ENCODE measurements at places on chromosomes 6 and 20. TPM values are rescaled to one million over a fixed set of nuclear protein-coding genes. Genes with fewer than 3 reads are reported as not detected.

DNA sequence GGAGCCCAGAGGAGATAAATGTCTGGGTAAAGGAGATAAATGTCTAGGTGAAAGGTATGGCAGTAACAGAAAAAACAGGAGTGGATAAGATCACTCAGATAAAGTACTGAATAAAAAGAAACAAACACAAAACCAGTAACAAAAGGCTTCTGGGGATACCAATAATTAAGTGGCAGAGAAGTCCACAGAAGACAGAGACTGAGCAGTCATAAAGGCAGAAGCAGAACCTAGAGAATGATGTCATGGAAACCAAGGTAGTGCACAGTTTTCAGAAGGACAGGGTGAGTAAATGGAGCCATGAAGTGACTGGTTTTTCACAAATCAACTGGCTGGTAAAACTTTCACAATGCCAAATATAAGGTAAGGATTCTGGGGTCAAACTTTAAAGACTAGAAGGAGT is 80.9 kb upstream of the PLN start:
- H3K27me3 ChIP-seq = no peaks in the 10 kb centered on the region
- peaks cover 52% of the 10 kb centered on the region for H3K36me3 ChIP-seq
- no peak for DNase-seq
- no peak overlapping the region for H3K27ac ChIP-seq
- H3K4me1 ChIP-seq = no peaks in the 10 kb centered on the region
- H3K4me3 ChIP-seq = no peak overlapping the region

DNA sequence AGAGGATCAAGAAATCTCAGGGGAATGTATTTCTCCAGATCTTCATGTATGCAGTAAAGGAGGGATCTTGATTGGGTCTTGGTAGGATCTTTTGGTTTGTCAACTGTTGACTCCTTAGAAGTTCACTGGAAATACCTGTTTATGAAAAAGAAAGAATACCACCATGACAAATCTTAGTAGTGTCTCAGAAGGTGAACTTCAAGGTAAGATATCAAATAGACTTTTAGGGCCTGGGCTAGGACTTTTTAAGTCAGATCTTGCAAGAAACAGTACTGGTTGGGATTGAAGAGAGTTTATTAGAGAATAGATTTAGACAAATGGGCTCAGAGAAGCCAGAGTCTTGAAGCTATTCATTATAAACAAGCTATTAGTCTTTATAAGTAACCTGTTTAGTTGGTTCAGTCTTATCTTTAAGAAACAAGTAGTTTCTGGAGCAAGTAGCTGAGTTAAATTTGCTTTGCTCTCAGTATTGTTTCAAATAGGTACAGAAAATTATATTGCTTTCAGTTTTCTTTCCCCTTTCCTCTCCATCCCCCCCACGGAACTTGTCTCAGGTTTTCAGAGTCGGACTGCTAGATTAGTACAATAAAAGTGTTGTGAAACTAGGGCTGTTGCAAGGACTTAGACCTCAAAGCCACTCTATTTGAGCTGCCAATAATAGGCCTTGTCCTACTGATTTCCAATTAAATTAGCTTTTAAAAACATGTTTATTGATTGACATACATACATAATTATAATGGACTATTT is 529.1 kb upstream of the CITED2 start:
- no peaks in the 10 kb centered on the region for H3K4me1 ChIP-seq
- H3K27me3 ChIP-seq = no peaks in the 10 kb centered on the region
- no peak overlapping the region for H3K4me3 ChIP-seq
- DNase-seq = peak; percentile 4
- H3K27ac ChIP-seq = peak overlapping the region; percentile 43

DNA sequence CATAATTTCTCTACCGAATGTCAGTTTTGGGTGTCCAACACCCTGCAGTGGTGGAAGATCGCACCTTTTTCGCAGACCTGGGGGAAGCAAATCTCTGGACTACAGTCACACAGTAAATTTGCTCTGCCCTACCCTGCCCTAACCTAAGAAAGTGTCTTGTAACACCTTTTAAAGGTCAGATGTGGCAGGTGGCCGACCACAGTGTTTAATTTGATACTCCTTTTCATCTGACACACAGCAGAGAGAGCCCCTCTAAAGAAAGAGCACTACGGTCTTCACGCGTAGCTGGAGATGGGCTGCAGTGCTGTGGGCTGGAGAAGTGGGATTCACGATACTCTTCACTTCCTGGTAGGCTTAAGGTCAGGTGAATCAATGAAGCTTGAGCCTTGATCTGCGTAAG is 109.9 kb downstream of the TMEM242 start:
- no peaks in the 10 kb centered on the region for H3K27me3 ChIP-seq
- DNase-seq = no peak
- no peaks in the 10 kb centered on the region for H3K4me1 ChIP-seq
- peaks cover 2% of the 10 kb centered on the region for H3K36me3 ChIP-seq
- H3K4me3 ChIP-seq = no peak overlapping the region

GRCh38 chr6:79734374-79734773 is 103.2 kb downstream of the SH3BGRL2 start:
- DNase-seq = no peak
- H3K36me3 ChIP-seq = no peaks in the 10 kb centered on the region
- no peaks in the 10 kb centered on the region for H3K4me1 ChIP-seq

- no peaks in the 10 kb centered on the region for H3K4me1 ChIP-seq
- H3K27ac ChIP-seq = no peak overlapping the region
- no peak overlapping the region for H3K4me3 ChIP-seq
- no peaks in the 10 kb centered on the region for H3K27me3 ChIP-seq
- H3K36me3 ChIP-seq = no peaks in the 10 kb centered on the region
These were observed 1.5 kb upstream of the OR2J1 start for GRCh38 chr6:29097803-29098202.

GRCh38 chr6:96923871-96924493 is 546 bp upstream of the KLHL32 start:
- no peaks in the 10 kb centered on the region for H3K36me3 ChIP-seq
- H3K27ac ChIP-seq = peak overlapping the region; percentile 98
- H3K4me1 ChIP-seq = peaks cover 14% of the 10 kb centered on the region
- no peak for DNase-seq
- H3K4me3 ChIP-seq = peak overlapping the region; percentile 65

DNA sequence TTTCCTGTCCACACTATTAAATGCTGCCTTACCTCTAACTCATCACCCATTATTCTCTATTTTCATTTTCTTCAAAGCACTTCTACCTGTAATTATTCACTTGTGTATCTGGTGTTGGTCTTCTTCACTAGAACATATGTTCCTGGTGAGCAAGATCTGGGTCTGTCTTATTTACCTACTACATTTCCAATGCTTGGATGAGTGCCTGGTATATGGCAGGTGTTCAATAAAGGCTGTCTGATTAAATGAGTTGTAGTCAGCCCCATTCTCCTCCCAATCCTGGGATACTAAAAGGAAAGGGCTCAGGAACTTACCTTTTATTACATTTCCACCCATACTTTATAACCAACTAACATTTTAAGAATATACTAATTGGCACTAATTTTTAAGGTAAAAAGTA is 61.0 kb downstream of the CEP162 start:
- H3K36me3 ChIP-seq = peaks cover 18% of the 10 kb centered on the region
- no peak overlapping the region for H3K4me3 ChIP-seq
- no peaks in the 10 kb centered on the region for H3K27me3 ChIP-seq
- H3K4me1 ChIP-seq = no peaks in the 10 kb centered on the region
- no peak overlapping the region for H3K27ac ChIP-seq
- no peak for DNase-seq

Gene C6orf15
- not detected for total RNA-seq

DNA sequence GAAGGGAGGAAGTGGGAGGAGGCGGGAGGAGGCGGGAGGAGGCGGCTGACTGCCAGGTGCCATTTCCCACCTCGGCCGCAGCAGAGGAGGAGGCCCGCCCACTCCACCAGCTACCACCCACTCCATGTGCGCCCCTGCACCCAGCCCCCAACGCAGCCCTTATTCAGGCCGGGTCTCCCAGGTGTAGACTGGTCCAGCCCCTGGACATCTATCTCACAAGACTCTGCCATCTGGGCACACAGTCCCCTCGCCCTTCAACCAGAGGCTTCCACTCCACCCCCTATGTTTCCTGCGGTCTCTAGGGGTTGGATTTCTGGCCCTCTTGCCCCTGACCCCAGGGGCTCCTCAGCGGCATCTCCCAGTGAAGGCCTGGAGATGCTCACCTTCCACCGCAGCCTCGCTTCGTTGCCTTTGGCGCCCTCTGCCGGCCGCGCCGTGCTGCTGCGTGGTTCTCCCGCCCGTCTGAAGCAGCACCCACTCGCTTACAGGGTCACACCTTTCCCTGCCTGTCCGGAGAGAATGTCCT is 32.6 kb upstream of the FAM83D start:
- peaks cover 32% of the 10 kb centered on the region for H3K4me1 ChIP-seq
- peak overlapping the region; percentile 75 for H3K27ac ChIP-seq
- H3K36me3 ChIP-seq = peaks cover 29% of the 10 kb centered on the region
- H3K4me3 ChIP-seq = no peak overlapping the region

GRCh38 chr6:92719773-92720172 is 699.6 kb downstream of the EPHA7 start:
- H3K27ac ChIP-seq = no peak overlapping the region
- no peaks in the 10 kb centered on the region for H3K4me1 ChIP-seq
- DNase-seq = no peak
- H3K27me3 ChIP-seq = no peaks in the 10 kb centered on the region

Gene MOG
- not detected for total RNA-seq

Gene RAB23
- 0.77 TPM for total RNA-seq

GRCh38 chr6:20242397-20242796 is 30.1 kb upstream of the MBOAT1 start:
- no peak for DNase-seq
- H3K4me3 ChIP-seq = no peak overlapping the region
- no peaks in the 10 kb centered on the region for H3K36me3 ChIP-seq
- no peaks in the 10 kb centered on the region for H3K27me3 ChIP-seq
- no peak overlapping the region for H3K27ac ChIP-seq
- H3K4me1 ChIP-seq = peaks cover 7% of the 10 kb centered on the region

Gene PGC
- total RNA-seq = not detected

- H3K4me1 ChIP-seq = no peaks in the 10 kb centered on the region
- no peak overlapping the region for H3K4me3 ChIP-seq
- no peaks in the 10 kb centered on the region for H3K36me3 ChIP-seq
These were observed 56.7 kb downstream of the SNX5 start for GRCh38 chr20:17911927-17912326.

DNA sequence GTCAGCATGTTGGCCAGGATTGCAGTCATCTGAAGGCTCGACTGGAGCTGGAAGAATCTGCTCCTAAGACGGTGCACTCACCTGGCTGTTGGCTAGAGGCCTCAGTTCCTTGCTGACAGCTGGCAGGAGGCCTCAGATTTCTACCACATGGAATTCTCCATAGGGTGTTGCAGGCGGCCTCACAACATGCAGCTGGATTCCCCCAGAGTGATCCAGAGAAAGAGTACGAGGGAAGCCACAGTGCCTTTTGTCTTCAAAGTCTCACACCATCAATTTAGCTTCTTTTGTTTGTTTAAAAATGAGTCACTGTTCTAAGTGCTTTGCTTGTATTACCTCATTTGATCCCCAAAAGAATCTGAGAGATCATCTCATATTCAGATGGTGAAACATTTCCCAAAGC is 65.5 kb upstream of the FYN start:
- DNase-seq = no peak
- H3K36me3 ChIP-seq = no peaks in the 10 kb centered on the region
- no peaks in the 10 kb centered on the region for H3K4me1 ChIP-seq
- H3K27me3 ChIP-seq = no peaks in the 10 kb centered on the region
- H3K27ac ChIP-seq = no peak overlapping the region

Gene MRAP2
- not detected for total RNA-seq

Gene CAGE1
- total RNA-seq = 0.70 TPM

DNA sequence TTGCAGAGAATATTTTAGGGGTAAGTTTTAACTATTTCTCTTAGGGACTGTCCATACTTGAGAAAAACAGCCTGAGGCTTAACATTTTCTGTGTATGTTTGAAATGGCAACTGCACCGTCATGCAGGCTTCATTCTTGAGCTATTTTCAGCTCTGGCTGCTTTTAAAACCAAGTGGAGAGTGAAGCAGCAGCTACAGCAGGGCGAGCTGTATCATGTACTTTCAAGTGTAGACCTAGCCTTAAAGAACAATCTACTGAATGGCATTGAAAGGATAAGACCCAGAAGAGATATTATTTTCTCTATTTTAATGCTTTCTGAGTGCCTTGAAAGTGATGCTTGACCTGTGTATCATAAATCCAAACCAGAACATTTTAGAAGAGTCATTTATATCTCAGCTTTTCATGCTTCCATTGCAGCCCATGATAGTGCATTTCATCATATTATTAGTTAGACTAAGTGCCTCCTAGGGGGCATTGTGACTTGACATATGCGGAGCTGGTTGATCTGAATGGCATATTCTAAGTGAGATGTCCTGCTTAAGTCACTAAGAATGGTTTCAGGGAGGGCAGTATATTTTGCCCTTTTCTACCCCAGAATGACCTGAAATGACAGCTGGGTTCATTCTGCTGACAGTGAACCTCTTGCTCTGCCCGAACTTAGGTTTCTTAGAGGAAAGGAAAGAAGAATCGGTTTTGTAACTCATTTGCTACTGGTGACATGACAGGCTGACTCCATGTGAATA is 85.3 kb downstream of the NKAIN2 start:
- H3K4me1 ChIP-seq = no peaks in the 10 kb centered on the region
- H3K36me3 ChIP-seq = no peaks in the 10 kb centered on the region
- H3K4me3 ChIP-seq = no peak overlapping the region

DNA sequence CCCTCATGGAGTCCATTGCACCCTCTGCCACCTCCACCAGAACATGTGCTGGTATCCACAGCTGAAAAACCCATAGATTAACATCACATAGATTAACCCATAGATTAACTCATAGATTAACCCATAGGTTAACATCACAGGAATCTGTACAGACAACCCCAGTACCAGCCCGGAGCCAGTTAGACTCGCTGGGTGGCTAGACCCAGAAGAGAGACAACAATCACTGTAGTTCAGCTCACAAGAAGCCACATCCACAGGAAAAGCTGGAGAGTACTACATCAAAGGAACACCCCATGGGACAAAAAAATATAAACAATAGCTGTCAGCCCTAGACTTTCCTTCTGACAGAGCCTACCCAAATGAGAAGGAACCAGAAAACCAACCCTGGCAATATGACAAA is 25.1 kb downstream of the SERPINB9 start:
- peaks cover 35% of the 10 kb centered on the region for H3K4me1 ChIP-seq
- H3K27ac ChIP-seq = peak overlapping the region; percentile 4
- H3K27me3 ChIP-seq = no peaks in the 10 kb centered on the region
- peak; percentile 56 for DNase-seq
- no peak overlapping the region for H3K4me3 ChIP-seq

Gene PRKN
- 1.4 TPM for total RNA-seq

Gene BPIFB6
- total RNA-seq = not detected

GRCh38 chr6:56435326-56435725 is 187.9 kb upstream of the COL21A1 start:
- H3K27ac ChIP-seq = no peak overlapping the region
- DNase-seq = no peak

- H3K27ac ChIP-seq = no peak overlapping the region
- H3K4me1 ChIP-seq = no peaks in the 10 kb centered on the region
- H3K36me3 ChIP-seq = no peaks in the 10 kb centered on the region
- H3K4me3 ChIP-seq = no peak overlapping the region
These were observed 224.9 kb downstream of the IBTK start for GRCh38 chr6:82022614-82023129.

GRCh38 chr6:130132286-130132701 is 90.5 kb downstream of the SAMD3 start:
- peak overlapping the region; percentile 91 for H3K27ac ChIP-seq
- H3K4me3 ChIP-seq = peak overlapping the region; percentile 14
- H3K4me1 ChIP-seq = peaks cover 34% of the 10 kb centered on the region
- peak; percentile 82 for DNase-seq
- H3K27me3 ChIP-seq = no peaks in the 10 kb centered on the region

Gene BPIFB4
- total RNA-seq = not detected
